Stimulated activated CD4-positive, alpha-beta T cell treated with anti-CD3 and anti-CD28 coated beads, Interleukin-15, amount 100 ng/mL, for 1 hour (primary cell): ENCODE measurements at places on chromosomes 2 and 18.

GRCh38 chr2:175143191-175143590 is 24.8 kb downstream of the ATF2 start:
- no peak for DNase-seq

DNA sequence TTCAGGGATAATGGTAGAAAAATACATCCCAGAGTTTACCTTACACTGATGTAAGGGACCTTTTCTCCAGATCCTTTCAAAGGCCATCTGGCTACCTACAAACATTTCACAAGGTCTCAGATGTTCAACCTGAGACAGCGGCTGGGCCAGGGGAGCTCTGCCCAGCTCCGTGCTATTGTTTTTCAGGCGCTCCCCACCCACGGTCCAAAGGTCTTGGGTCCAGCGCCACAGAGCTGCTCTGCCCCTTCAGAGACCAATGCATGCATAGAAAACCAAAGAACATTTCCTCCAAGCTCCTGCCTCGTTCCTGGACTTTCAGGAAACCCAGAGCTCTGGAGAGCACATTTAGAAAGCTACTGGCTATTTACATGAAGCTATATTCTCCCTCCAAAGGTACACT is 40.3 kb downstream of the COPS8 start:
- no peak for DNase-seq

DNA sequence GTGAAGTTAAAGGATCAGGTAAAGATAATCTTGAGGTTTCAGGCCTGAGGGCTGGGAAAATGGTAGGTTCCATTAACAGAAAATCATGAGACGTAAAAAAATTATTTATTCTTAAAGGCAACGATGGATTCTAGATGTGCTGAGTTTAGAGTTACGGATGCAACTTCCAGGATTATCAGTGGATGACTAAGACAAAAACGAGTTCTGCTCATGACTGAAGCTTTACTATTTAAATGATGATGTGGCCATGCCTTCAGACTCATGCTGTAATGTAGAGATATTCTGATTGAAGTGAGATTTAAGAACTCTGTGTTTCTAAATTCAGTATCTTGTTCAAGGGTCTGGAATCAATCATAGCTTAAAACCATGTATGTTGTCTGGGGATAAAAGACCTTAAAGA is 5.0 kb downstream of the TMEM237 start:
- DNase-seq = no peak

DNA sequence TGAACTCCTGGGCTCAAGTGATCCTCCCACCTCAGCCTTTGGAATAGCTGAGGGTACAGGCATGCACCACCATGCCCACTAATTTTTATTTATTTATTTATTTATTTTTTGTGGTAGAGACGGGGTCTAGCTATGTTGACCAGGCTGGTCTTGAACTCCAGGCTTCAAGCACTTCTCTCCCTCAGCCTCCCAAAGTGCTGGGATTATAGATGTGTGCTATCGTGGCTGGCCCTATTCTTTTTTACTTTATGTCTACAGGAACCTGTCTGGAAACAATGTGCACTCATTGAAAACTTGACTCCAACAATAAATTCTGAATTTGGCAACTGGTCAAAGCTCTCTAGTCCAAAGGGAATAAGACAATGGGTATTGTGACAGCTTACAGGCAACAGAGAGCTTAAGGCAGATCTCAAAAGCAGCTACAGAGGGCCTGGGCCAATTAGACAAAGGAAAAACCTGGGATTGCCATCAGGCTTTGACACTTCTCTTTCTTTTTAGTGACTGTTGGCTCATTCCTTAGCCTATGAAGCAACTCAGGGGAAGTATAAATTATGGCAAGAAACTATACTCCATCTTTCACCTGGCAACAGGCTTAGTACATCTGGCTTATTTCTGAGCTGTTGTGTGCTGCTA is 55.1 kb upstream of the RAPGEF4 start:
- DNase-seq = no peak

DNA sequence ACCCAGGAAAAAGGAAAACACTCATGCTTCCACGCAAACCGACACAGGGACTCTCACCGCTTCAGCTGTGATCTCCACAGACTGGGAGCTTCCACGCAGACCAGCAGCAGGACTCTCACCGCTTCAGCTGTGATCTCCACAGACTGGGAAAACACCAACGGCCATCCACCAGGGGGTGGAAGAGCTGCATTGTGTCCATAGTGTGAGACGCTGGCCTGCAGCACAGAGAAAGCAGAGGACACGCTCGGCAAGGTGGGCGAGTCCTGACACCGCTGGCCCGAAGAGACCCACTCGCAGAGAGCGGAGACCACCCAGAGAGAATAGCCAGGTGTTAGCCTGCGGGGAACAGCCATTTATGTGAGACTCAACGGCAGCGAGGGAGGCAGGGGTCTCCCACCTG is 42.5 kb upstream of the NFATC1 start:
- DNase-seq = no peak

GRCh38 chr2:14015113-14015630 is 617.3 kb upstream of the LRATD1 start:
- no peak for DNase-seq

GRCh38 chr2:17296686-17297085 is 221.6 kb downstream of the RAD51AP2 start:
- no peak for DNase-seq

- DNase-seq = no peak
Observed at GRCh38 chr2:170548304-170548703, 166.8 kb upstream of the SP5 start.

GRCh38 chr2:146437712-146438111 is 1407.1 kb upstream of the ACVR2A start:
- no peak for DNase-seq

DNA sequence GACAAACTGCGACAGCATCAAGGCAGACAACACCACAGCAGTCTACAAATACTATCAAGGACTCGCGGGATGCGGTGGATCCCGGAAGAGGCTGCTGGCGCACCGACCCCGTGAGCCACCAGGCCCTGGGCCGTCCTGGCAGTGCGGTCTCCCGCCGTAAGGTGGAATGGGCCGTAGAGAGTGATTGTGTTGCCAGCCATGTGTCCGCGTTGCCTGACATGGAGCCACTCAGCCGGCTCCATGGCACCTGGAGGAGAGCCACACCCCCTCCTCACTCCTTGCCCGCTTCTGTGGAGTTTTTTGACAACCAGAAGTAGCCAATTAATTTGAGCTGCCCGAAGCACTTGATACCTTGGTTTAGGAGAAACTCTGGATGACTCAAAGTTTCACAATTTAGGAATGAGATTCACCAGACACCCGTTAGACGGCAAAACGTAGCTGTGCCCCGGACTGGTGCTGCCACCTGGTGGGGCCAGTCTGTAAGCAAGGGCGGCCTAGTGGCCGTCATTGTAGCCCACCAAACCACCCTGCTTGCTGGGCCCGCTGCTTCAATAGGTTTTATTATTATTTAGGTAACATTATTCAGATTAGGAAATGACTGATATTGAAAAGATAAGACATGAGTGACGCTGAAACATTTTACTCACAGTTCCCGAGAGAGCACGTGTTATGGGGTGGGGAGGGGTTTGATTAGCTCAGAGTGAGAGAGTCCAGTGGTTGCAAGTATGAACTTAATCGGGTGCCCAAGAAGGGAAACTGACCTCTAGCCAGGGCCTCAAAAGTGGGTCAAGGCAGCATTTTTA is 10.2 kb upstream of the IMP4 start:
- DNase-seq = peak; percentile 55

DNA sequence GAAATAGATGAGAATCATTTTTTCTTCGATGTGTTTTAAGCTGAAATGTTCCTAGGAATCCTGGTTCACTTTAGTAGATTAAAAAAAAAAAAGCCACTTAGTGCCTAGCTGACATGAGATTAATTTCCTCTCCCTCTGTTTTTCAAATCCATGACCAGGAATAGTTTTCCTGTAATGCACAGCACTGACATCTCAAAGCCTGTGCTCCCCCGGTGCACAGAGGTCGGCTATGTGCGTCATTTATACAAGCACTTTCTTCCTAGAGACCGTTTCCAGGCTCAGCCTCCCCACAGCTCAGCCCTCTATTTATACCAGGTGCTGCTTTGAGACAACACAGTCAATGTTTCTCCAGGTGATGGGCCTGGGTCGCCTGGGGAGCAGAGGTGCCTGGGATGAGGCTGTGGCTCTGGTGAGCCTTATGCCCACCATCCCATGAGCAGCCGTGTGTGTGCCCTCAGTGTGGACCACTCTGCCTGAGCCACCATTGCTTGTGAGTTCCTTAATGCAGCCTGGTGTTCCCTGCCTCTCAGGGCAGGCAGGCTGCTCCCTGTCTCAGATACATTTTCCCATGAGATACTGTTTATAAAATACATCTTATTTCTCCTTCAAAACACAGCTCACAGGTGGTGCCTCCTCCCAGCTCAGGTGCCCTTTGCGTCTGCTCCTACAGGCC is 515.7 kb upstream of the HS6ST1 start:
- no peak for DNase-seq

DNA sequence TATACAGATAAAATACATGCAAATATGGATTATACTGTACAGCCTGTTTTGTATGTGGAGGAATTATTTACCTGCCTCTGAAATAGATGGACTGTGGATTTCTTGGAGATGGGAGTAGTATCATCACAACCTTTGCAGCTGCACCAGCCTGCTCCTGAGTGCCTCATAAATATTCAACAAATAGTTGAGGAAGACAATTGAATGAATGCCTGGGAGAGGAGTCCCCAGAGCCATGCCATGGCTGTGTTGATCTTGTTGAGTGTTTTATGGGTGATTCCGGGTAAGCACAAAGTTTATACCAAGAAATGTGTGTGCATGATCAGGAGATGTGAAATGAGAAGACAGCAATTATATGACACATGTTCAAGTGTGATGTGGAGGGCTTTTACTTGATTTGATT is 225.0 kb downstream of the FHOD3 start:
- DNase-seq = no peak

DNA sequence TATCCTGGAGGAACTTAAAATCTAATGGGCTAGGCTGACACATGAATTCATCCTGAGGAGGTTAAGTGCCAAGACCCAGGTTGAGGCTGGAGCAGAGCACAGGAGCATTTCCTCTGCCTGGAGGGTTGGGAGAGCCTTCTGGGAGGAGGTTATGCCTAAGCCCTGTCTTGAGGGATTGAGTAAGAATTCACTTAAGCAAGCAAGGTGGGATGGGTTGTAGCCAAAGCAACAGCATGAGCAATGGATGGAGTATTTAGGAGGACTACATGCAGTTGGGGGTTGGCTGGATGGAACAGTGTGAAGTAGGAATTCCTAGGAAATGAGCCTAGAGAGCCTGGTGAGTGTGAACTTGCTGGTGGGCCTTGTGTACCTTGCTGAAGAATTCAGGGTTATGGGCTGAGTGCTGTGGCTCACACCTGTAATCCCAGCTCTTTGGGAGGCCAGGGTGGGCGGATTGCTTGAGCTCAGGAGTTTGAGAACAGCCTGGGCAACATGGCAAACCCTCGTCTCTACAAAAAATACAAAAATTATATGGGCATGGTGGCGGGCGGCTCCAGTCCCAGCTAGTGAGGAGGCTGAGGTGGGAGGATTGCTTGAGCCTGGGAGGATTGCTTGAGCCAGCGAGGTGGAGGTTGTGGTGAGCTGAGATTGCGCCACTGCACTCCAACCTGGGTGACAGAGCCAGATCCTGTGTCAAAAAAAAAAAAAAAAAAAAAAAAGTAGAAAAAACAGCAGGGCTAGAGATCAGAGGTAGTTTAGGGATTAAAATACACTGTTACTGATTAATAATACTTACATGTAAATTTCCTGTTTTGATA is 22.2 kb downstream of the TANC1 start:
- no peak for DNase-seq

DNA sequence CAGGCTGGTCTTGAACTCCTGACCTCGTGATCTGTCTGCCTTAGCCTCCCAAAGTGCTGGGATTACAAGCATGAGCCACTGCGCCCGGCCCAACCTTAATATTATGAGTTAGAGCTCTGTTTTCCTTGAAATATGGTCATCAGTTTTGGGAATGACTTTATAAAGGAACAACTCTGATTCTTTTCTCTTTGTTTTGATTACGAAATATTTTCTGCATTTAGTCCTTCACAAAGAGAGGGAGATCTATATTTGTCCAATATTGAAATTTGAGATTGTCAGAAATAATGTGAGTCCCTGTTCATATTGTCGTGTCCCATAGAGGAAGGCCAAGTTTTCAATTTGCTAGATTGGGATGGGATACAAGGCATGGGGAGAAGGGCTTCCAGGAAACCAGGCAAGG is 3.1 kb downstream of the SMYD5 start:
- no peak for DNase-seq

DNA sequence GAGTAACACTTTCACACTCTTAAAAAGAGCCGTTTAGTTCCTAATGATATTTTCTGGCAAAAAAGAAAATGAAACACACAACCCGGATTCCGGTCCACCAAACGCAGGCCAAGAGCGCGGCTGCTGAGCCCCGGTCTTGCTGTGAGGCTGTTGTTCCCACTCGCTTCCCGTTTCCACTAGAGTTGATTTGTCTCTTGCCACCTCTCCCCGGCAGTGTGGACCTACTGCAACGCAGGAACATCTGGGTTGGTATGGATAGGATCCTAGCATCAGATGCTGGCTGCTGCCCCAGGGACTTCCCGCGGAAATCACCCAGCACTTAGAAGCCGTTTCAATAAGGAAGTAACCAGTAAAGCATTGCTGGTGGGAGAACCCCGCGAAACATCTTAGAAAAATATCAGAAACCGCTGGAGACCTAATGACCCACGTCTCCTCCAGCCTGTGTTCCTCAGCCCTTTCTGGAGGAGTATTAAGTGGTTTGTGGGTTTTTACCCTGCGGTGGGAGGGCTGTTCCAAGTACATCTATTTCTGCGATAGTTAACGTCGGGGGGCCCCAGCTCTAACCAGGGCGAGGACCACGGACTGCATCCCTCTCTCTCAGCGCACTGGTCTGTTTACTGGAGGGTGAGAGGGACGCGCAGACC is 939 bp downstream of the DOCK10 start:
- peak; percentile 46 for DNase-seq

- DNase-seq = peak; percentile 34
Observed at GRCh38 chr18:13464432-13465123, 246.0 kb downstream of the LDLRAD4 start.

DNA sequence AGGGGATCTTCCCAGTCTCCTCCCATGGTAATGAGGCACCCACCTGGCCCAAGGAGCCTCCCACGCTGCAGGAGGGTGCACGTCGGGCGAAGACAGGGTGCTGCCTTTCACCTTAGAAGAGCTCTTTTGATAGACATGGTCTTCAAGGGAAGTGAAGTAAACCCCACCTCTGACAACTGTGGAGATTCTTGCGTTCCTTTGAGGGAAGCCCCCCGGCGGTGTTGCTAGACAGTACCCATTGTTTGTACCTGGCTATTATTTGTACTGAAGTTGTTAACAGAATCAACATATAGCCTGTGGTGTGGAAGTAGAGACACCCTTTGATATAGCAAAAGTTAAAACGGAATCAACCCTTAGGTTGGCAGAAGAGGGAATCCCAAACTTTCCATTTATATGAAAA is 648.0 kb downstream of the GALR1 start:
- no peak for DNase-seq
